ENCODE measurements at places on chromosomes 5 and 9.
A peak's percentile ranks its signal among the peaks of the same experiment; 100 is the strongest.

GRCh38 chr5:112878101-112878500 is 17.0 kb downstream of the SRP19 start:
- no peak for DNase-seq

GRCh38 chr5:134083517-134083916 is 31.0 kb upstream of the TCF7 start:
- DNase-seq = no peak

- peak; percentile 36 for DNase-seq
Observed at GRCh38 chr9:123611226-123611625, 255.2 kb downstream of the CRB2 start.

DNA sequence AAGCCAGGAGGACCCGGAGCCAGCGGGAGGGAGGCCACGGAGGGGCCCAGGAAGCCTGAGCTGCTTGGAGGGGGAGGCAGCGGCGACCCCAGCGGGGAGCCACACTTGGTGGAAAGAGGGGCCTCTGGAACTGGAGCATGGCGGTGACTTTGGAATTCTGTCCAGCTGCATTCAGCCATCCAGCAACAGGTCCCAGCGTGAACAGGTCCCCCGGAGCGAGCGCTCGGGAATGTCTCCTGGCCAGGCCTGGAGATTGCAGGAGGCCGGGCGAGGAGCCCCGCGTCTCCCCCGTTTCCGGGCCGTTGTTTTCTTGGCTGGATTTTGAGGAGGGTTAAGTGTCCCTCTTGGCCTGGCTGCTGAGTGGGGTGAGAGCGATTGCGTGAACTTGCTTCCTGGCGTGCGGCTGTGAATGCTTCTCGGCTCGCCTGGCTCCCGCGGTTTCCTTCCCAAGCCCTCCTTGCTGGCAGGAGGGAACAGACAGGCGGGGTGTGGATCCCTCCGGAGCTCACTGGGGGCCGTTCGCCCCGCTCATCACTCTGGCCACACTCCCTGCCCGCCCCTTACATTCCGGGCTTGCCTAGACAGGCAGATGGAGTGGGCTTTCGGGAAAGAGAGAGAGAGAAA is 125.3 kb upstream of the IRX4 start:
- DNase-seq = no peak

DNA sequence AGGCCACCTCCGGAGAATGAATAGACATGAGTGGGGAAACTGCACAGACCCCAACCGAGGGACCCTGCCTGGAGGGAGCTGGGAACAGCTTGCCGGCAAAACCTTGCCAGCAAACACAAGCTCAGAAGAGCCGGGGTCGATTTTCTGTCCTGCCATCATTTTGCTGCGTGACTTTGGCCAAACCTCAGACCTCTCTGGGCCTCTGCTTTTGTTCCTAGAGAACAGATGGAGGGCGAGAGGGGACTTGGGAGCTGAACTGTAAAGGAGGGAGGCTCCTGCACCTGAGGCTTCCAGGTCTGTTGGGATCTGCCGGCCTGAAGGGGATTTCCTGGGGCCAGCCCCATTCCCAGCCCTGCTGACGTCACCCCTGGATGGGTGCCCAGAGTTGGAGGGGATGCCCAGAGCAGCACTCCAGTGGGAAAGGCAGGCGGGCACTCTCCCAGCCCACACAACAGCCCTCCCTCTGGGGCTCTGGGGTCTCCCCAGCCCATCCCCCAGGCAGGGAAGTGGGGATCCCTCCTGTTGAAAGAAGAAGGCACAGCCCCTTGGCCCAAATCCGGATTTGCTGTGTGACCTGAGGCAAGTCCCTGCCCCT is 40.4 kb upstream of the SYNPO start:
- peak; percentile 91 for DNase-seq

GRCh38 chr5:115558388-115558956 is 13.9 kb upstream of the FEM1C start:
- peak; percentile 61 for DNase-seq

GRCh38 chr5:120108586-120109248 is 355.4 kb upstream of the PRR16 start:
- no peak for DNase-seq
